Ascending aorta (tissue), 2 donors: ENCODE measurements at places on chromosomes 12 and 14. TPM values are rescaled to one million over a fixed set of nuclear protein-coding genes. Genes with fewer than 3 reads are reported as not detected.

DNA sequence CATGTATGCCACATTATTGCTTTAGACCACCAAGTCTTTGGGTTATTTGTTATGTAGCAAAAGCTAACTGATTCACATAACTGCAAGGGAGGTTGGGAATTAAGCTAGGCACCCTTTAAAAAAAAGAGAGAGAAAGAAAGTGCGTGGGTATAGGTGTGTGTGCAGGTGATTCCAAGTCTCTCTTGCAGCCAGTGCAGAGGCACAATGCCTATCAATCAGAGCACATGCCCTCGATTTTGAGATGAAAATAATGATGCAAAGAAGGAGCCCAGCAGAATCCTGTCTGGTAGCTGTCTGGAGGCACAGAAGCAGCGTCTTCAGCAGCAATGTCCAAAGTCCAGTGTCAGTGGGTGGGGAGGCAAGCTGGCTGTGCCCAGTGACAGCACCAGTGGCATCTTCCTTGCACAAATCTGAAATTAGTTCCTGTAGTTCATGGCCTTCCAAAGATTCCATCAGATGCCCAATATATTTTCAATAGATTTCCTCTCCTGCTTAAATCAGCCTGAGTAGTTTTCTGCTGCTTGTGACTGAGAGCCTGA is 62.4 kb upstream of the TBPL2 start:
- no peak for DNase-seq

DNA sequence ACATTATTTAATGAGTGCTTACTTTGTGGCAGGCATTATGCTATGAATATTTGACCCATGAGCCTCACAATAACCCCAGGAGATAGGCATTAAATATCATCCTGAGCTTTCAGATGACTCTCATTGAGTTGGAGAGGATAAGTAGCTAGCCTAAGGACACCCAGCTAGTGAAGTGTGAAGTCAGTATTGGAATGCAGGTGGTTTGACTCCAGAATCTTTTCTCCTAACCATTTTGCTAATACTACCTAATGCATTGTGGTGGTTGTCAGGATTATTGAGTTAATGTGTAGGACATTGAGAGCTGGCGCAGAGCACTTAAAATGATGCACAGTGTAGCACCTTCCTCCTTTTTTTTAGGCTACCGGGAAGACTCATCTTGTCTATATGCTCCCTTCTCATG is 3.8 kb upstream of the CDKL1 start:
- no peak for DNase-seq

GRCh38 chr14:74161526-74162158 is 76.9 kb downstream of the LIN52 start:
- DNase-seq = no peak

DNA sequence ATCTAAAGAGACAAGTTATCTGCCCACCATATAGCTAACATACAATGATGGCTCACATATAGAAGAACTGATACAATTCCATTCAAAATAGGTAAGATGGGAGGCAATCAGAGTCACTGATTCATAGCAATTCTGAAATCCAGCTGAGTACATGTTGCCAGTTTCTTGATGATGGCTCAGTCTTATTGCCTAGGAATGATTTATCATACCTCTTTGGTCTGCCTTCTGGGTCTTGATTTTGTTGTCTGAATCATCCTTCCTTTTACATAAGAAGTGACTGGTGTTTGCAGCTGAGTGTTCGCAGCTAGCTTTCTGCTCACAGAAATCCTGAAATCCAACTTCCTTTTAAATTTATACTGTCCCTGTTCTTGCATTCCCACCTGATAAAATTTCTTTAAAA is 463.2 kb upstream of the MGAT4C start:
- DNase-seq = no peak

DNA sequence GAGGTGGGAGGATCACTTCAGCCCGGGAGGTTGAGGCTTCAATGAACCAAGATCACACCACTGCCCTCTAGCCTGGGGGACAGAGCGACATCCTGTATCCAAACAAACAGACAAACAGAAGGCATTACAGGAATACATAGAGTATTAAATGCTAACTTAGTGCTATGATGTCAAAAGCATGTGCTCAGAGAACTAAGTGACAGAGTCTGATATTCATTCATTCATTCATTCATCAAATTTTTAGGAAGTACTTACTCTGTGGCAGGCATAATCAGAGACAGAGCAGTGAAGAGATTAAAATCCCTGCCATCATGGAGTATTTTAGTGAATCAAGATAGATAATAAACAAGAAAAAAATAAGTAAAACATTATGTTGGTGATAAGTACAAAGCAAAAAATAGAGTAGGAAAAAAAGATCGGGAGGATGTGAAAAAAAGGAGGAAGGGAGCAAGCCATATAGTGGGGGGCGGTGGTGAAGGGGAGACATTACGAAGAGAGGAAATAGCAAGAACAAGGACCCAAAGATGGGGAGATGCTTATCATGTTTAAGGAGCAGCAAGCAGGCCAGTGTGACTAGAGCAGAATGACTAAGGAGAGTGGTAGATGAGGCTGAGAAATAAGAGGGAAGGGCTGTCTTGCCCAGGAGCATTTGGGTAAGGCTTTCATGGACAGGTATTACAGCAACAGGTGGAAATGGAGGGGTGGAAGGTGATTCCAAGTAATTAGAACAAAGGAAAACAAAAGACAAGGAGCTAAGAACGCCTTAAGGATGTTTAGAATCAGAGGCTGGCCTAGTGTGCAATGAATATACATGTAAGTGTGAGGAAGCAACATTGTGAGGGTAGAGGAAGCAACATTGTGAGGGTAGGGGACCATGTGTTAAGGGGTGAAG is 2.8 kb downstream of the MAP4K5 start:
- no peak for DNase-seq

DNA sequence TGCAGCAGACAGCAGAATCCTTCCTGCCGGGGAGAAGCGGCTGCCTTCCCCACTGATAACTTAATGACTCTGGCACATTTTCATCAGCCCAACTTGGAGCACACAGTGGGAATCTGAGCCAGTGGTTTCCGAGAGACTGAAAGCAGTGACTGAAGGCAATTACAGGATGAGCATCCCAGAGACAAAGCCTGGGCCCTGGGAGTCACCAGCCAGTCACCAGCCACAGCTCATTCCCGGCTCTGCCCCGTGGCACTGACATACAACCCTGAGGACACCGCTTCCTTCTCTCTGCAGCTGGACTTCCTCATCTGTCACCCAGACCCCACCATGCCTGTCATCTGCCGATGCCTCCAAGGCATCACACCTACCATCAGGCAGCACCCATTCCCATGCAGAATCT is 192.3 kb downstream of the DPF3 start:
- DNase-seq = no peak

- no peak for DNase-seq
These were observed 387 bp upstream of the IPO8 start for GRCh38 chr12:30696103-30696408.

GRCh38 chr14:49957089-49957852 is 64.4 kb downstream of the ARF6 start:
- DNase-seq = no peak

DNA sequence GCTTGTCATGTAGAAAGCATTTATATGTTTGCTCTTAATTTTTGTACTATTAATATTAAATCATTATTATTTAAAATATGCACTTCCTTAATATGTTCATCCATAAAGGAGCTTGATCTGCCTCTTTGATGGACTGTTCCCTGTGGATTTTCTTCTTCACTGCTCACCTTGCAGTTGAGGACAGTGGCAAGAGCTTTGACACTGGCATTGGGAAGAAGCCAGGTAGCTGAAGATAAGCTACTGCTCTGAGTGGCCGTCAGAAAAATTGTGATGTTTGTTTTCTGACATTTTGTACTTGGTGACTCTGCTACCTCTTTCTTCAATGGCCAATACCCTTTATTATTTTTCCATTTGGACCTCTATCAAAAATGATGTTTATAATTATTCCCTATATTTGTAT is 349.4 kb upstream of the NOVA1 start:
- DNase-seq = no peak

- no peak for DNase-seq
These were observed 1.8 kb upstream of the WNK1 start for GRCh38 chr12:750366-751191.

DNA sequence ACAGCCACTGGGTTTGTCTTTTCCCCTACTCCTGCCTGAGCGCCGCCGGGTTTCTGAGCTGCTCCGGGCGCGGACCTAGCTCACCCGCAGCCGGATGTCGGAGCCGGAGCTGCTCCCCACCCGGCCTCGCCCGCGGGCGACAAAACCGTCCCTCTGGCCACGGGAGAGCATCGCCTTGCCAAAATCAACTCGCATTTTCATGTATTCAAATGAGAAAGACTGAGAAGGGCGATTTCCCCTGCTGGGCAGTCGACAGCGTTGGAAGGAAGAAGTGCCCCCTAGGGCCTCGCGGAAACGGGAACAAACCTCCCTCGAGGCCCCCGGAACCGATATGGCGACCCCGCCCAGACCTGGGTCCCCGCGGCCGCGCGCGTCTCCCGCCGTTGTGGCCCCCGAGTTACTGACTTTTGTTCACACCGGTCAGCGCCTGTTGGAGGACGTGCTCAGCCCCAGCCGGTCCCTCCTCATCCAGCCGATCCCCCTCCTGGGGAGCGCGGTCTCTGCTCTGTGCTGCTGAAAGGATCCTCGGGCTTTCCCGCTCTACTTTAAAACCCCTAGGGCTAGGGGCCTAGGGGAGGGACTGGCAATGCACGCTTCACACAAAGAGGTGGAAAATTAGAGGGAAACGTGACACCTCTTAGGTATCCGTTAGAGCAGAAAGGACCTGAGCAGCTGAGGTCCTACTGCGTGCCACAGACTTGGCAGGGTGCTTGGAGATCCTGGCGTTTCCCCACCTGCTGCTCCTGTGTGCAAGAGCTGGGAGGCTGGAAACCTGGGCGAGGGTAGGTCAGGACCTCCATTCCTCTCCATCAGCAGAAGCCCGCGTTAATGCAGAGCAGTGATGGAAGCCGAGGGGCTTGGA is 4.3 kb downstream of the TTC6 start:
- no peak for DNase-seq

DNA sequence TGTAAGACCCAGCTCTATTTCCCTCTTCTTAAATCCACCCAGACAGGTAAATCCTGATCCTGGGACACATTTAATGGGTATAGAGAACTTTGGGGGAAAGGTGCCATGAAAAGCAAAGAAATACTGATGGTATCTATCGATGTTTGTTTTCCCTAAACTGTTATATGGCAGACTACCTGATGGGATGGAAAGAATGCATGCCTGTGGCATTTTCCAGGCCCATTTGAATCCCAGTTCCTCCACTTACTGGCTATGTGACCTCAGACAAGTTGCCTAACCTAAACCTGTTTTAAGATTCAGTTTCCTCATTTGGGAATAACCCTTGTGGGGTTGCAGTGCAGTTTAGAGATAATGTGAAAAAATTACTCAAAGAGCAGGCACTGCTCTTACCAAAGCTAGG is 404.5 kb downstream of the FUT8 start:
- DNase-seq = no peak

GRCh38 chr12:126397660-126398059 is 1332.4 kb downstream of the AACS start:
- no peak for DNase-seq

DNA sequence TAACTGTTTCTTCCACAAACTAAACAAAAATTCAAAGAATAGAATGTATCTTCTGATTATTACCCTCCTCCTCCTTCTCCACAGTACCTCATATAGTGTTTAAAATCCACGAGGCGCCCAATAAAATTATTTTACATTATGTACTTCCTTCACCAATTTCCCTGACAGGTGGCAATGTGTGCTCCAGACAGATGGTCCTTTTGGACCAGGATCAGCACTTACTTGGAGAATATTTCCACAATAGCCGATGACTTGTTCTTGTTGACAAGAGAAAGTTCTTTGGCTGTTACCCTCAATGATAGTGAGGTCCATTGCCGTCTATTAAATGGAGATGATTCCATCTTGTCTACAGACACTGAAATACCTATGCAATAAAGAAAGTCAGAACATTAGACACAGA is 34.9 kb downstream of the LIMA1 start:
- DNase-seq = no peak

DNA sequence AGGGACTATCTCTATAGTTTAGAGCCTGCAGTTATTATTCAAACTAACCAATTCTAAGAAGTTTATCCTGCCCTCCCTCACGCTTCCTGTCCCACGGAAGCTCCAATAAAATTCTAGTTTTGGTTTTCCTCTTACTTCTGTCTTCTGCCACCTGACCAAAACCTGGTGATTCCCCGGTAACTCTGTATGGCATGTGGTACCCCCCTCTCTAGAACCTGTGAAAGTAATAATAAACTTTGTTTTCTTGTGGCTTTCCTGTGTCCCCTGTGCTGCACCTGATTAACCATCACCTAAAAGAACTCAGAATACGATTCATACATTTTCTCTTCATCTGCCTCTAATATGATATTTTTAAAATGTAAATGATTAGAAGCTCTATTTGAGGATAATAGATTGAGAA is 379.8 kb downstream of the APAF1 start:
- no peak for DNase-seq

DNA sequence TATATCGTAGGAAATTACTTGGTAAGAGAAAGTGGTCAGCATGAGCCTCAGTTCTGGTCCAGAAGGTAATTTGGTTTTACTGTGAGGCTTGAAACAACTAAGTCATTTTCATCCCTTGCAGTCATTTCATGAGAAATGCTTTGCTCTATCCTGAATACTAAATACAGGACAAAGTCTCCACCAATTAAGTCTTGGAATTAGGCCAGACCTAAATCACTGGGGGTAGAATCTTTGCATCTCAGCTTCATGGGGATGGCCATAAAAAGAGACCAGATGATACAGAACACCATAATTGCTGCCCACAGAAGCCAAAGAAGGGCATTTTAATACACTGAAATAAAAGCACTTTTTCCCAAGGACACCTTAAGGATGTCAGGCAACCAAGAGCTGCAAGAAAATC is 277.9 kb upstream of the DCN start:
- DNase-seq = no peak

- DNase-seq = no peak
These were observed 246.9 kb downstream of the DPF3 start for GRCh38 chr14:72646861-72647528.

GRCh38 chr12:25119020-25119419 is 75.9 kb downstream of the DNAI7 start:
- DNase-seq = no peak

DNA sequence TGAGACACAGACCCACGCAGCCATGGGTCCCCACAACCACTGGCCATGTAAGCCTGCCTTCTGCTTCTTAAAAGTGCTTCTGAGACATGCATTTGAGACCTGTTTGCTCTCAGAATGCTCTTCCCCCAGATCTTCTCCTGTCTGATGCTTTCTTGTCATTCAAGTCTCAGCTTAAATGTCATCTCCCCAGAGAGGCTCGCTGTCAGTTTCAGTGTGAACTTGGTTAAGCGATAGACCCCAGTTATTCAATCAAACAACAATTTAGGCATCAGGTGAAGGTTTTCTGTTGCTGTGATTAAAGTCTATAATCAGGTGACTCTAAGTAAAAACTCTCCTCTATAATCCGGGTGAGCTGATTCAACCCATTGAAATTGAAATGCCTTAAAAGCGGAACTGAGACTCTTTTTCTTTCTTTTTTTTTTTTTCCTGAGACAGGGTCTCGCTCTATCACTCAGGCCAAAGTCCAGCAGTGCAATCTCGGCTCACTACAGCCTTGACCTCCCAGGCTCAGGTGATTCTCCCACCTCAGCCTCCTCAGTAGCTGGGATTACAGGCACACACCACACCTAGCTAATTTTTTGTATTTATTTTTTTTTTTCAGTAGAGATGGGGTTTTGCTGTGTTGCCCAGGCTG is 123.4 kb downstream of the KSR2 start:
- no peak for DNase-seq

KRT75 gene
- total RNA-seq = not detected

ADCY6 gene
- 65.0 TPM for total RNA-seq

B3GNT4 gene
- not detected for total RNA-seq

TMEM233 gene
- not detected for total RNA-seq

CLEC9A gene
- not detected for total RNA-seq

TDRD9 gene
- 1.4 TPM for total RNA-seq

KCNH3 gene
- total RNA-seq = not detected

FLVCR2 gene
- total RNA-seq = 3.4 TPM

LALBA gene
- not detected for total RNA-seq
